Midbrain (tissue), 1 donor: ENCODE measurements at places on chromosomes 1 and 21.

GRCh38 chr1:171877701-171878100 is 36.4 kb downstream of the DNM3 start:
- no peak for DNase-seq

DNA sequence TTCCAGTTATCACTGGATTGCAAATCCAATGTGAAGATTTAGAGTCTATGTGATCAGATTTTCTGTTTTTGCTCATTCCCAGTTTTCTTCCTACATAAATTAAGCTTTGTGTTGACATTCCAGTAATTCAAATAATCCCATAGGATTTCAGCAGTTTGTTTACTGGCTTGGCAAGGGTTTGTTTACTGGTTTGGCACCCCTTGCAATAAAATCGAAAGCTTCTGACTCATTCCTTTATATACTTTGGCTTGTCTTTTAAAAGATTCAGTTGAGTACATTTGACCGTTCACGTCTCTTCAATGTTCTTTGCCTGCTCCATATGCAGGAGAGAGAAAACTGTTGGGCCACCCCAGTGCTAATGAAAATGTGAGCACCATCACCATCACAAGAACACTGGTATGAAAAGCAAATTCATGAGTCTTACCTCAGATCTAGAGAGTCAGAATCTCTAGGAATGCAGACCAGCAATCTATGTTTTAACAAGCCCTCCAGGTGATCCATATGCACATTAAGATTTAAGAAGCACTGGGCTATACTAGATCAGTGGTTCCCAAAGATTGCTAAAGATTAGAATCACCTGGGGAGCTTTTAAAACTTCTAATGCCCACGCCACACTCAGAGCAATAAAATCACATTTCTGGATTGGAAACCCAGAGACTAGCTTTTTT is 32.8 kb downstream of the ZC3H11B start:
- DNase-seq, result no peak

DNA sequence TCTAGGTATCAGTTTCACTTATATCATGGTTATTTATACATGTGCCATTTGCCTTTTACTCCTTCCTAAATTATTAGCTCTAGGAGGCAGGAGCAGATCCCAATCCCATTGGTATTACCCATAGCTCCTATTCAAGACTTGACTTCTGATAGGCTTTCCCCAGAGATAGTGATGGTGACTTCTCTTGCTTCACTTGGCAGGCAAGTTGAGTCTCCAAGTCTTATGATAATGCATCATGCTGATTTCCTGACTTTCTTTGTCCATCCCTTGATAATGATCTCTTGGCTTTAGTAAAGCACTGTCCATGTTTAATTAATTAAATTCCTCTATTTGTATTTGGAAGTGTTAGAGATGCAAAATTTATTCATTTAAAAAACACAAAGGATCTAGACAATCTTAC is 253.5 kb upstream of the ADAMTS5 start:
- no peak for DNase-seq

DNA sequence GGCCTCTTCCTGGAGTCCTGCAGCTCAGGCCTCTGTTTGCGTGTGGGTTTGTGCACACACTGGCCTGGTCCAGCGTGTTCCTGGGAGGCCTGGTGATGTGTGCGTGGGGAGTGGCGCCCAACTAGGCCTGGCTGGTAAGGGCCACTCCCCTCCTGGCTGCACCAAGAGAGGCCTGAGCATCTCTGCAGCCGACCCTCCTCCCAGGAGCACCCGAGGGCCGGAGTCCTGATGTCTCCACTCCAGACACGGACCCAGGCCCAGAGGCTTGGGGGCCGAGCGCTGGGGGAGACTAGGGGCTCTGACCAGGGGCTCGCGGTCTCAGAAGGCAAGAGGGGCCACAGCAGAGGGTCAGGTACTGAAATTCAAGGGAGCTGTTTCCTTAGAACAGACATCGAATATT is 33.3 kb downstream of the MORN1 start:
- DNase-seq, result no peak

DNA sequence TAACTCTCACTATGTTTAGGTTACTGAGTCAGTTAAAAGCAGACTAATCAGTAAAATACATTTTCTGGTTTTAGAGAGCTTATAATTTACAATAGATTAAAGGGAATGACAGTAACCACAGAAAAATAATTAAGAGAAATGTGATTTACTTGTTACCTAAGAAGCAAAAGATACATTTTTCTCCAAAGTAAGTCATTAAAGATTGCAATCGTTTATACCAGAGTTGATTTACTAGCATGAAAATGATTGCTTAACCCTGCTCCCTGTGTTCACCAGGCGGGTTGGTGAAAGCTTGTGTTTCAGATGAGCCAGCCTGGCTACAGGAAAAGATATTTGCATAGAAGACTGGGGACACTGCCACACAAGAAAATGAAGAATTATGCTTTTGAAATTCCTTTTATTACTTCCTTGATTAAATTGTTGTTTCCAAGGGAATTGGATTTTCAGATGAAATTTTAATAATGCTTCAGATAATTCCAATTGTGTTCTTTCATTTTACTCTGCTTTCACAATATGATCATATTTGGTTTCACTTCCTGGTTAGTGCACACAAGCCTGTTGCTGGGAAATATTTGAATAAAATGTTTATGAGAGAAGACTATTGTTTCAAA is 27.9 kb downstream of the LRRC8B start:
- no peak for DNase-seq

GRCh38 chr1:218692808-218693207 is 347.7 kb downstream of the TGFB2 start:
- no peak for DNase-seq

GRCh38 chr1:51623025-51623424 is 6.1 kb downstream of the OSBPL9 start:
- no peak for DNase-seq

GRCh38 chr1:195185736-195186135 is 1422.5 kb downstream of the KCNT2 start:
- no peak for DNase-seq

- DNase-seq, result no peak
Observed at GRCh38 chr1:64236541-64236954, 33.1 kb downstream of the UBE2U start.

DNA sequence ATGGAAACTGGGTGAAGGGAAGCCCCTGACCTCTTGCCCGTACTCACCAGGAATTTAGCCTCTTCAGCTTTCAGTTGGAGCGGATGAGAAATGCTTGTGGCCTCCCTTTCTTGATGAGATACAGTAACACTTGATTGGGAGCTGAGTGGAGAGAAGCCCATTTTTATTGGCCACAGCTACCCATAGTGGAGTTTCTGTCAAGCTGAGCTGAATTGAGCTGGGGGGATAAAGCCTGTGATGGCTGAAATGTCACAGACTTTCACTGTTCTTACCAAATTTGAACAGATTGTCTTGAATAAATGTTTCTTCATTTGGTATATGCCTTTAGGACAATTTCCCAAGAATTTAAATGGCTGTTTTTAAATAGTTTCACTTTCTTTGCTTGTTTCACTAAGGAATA is 125.9 kb downstream of the ZMYM4 start:
- DNase-seq, result no peak

DNA sequence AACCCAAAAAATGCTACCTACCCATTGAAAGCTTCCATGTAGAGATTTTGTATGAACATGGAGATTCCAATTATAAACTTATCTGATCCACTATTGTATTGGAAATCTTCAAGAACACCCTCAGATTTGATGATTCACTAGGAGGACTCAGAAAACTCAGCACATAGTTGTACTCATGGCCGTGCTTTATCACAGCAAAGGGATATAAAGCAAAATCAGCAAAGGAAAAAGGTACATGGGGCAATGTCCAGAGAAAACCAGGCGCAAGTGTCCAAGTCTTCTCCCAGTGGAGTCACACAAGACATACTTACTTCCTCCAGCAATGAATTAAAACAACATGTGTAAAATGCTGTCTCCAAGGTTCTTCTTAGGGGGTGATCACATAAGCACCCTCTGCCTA is 28.9 kb downstream of the ABL2 start:
- no peak for DNase-seq

DNA sequence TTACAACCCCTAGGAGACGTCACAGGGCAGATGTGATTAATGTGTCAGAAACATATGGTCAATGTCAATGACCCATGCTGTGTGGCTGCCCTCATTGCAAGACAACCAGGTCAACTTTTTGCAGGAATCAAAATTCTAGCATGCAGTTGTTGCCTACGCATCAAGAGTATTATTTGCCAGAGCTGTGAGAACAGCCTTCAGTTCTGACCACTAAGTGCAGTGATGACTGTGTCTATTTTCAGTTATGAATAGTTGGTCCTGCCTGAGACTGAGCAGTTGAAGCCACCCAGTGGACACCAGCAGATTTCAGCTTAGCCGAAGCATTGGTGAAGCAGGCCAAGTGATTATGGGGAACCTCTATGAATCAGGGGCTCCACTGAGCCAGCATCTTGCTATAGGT is 47.3 kb downstream of the LYPLAL1 start:
- no peak for DNase-seq

DNA sequence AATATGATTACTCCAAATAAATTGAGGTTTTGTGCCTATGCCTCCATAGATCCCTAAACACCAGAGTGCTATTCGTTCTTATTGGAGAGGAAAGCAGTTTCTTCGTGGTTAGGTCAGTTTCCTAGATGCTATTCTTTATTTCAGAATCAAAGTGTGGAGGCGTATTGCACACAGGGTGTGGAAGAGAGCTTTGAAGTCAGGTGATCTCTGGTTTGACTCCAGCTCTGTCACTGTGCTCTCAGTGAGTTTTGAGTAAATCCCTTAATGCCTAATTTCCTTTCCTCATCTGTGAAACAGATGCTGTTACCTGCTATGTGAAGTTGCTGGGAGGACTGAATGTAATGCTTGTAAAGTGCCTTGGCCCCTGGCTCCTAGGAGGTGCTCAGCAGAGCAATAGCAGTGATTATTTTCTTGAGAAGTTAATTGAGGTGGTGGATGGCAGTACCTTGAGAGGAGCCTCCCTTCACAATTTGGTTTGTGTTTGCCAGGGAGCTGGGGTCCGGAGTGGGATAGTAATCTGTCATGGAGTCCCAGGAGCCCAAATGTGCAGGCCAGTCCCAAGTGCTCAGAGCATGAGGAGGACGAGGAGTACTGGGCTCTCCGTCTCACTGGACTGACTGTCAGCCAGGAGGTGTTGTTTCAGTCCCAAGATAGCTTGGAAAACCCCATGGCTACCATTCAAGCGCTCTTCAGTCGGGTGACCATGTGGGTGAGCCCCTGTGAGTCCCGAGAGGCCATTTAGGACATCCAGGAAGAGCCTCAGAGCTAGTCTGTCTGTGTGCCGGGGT is 14.9 kb downstream of the NTPCR start:
- no peak for DNase-seq
